ENCODE measurements at places on chromosomes 1 and 21.

DNA sequence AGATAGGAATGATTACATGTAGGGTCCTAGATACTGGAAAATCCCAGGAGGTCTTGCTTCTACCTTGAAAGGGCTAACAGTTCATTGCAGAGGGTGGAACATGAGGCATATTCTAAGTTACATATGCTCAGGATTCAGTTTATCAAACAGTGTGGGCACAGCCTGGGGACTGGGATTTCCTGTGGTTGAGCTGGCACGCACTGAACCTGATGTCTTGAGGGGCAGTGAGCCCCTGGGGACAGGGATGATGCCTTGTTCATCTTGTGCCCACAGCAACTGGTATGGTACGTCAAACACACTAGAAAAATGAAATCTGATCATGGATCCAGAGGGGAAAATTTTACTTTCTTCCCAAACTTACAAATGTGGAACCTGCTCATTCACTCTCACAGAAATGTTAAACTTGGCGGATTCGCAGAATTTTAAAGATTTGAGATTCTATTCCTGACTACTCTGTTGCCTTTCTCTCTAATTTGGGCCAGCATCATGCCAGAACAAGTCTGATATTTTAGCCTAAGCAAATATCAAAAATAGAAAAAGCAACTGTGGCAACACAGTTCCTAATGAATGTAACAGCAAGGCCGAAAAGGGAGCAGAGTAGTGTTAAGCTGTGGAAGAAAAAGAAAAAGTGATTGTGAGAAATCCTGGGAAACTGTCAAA is 68.2 kb upstream of the COL24A1 start:
- DNase-seq = no peak

DNA sequence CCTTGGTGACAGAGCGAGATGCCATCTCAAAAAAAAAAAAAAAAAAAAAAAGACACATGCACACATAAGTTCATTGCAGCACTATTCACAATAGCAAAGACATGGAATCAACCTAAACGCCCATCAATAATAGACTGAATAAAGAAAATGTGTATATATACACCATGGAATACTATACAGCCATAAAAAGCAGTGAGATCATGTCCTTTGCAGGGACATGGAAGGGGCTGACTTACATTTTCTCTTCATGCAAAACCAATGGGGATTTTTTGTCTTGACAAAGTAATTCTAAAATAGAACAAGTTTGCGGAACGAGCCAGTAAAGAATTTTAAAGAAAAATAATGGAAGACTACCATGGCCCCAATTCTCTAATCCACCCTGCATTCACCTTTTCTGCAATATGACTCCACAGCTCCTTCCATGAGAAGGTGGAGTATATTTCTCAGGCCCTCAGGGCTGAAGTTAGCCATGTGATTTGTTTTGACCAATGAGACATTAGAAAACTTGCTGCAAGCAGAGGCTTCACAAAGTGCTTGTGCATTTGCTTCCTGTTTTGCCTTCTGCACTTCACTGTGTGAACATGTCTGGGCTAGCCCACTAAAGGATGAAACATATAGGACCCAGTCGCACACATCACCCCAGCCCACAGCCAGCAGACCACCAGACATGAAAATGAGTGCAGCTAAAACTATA is 78.8 kb upstream of the NR5A2 start:
- DNase-seq = peak; percentile 56

GRCh38 chr1:13733711-13734110 is 33.7 kb downstream of the PRDM2 start:
- DNase-seq = no peak

GRCh38 chr1:115060501-115060900 is 28.8 kb downstream of the TSPAN2 start:
- no peak for DNase-seq

DNA sequence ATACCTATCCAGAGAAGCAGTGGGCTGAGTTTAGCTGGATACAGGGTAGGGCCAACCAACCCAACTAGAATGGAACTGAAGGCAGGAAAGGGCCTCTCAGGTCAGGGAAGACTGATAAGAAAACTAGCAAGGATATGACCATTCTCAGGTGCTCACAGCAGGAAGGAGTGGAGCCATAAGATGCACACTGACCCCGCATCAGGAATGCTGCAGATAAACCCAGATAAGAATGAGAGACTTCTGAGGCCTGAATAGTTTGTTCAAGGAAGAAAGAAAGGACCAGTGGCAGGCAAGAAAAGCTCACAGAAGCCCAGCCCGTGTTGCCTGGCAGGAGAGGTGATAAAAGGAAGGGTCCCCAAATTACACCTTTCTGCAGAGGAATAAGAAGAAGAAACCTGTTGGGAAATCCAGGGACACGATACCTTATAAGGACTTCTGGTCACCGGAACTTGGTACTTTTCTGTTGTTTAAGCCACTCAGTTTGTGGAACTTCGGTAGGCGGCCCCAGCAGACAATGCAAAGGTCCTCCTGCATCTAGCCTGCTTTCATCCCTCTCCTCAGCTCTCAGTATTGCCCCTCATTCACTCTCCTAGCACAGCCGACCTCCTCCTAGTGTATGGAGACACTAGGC is 58.9 kb downstream of the ATP1A1 start:
- DNase-seq = no peak

GRCh38 chr1:218658899-218659298 is 313.8 kb downstream of the TGFB2 start:
- DNase-seq = no peak

DNA sequence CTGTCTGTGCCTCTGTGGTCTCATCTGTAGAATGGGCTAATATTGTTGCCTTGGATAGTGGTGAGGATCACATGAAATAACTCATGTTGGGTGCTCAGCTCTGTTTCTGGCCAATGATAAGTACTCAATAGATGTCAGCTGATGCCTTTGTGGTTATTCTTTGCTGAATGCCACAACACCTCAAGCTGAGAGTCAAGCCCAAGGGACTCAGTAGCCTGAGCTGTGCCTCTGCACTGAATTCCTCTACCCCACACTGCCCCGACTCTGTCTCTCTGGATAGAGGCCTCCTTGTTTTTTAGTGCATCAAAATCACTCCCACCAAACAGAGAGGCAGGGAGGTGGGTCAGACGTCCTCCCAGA is 196.1 kb upstream of the VAMP3 start:
- DNase-seq = no peak

DNA sequence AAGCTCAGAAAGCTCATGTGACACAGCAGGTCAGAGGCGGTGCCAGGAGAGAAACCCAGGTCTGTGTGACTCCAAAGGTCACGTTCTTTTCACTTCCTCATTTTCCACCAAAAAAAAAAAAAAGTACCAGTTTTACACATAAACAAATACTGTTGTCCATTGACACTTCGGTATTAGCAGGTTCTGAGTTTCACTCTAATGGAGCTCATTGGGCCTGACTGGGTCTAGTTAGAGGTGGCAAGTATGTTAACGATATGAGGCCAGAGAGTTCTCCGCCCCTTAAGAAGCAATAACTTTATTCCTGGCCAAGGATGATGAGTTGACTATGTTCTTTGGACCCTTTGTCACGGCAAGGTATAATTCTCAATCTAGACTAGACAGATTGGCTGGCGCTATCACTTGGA is 30.0 kb upstream of the SDE2 start:
- no peak for DNase-seq

GRCh38 chr1:39757501-39757900 is 13.6 kb downstream of the OXCT2 start:
- no peak for DNase-seq

DNA sequence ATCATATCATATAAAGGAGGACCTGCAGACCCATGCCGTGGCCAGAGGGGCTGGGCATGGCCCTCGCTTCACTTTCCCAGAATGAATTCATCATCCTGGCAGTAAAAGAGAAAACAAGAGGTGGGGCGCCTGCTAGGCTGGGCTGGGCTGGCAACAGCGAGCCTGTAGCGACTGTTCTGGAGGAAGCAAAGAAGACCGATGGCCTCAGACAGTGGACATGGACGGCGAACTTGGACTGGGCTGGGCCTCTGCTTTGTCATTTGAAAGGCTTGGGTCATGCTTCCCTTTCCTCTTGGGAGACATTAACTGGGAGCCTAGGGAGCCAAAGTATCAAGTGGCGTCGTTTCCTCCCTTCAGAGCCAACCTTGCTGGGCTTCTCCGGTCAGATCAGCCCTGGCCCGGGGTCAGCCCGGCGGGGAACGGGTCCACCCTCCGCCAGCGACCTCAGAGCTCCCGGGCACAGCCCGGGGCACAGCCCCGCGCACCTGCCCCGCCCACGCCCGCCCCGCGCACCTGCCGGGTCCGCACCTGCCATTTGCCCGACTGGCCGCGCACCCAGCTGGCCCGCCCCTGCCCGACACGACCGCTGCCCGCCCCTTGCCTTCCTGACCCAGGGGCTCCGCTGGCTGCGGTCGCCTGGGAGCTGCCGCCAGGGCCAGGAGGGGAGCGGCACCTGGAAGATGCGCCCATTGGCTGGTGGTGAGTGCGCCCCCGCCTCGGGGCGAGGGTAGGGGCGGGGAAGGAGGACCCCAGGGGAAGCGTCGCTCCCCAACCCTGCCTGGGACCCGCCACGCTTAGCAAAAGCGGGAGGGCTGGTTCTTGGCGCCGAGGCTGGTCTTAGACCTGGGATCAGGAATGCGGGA is at the start of gene FAM3B:
TSS of gene FAM3B (plus strand) at position 602 of the 863 bp plus-strand sequence. CDS start at position 681, 79 bp downstream.
- DNase-seq = peak; percentile 90

DNA sequence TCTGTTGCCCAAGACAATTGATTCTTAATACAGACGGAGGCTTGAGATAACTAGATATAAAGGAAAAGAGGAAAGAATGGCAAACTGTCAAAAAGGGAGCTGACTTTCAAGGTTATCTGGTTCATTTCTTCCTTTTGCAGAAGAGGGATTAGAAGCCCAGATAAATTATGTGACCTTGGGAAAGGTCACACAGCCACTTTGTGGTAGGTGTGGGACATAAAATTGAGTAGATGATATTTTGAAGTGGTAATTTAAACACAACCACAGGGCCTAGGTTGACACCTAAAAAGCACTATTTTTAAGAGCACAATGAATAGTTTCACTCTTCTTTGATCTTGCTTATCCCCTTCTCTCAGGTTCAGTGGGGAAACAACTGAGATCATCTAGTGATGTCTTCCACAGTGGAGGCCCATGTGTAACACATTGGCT is 16.9 kb upstream of the KIAA0040 start:
- DNase-seq = no peak

DNA sequence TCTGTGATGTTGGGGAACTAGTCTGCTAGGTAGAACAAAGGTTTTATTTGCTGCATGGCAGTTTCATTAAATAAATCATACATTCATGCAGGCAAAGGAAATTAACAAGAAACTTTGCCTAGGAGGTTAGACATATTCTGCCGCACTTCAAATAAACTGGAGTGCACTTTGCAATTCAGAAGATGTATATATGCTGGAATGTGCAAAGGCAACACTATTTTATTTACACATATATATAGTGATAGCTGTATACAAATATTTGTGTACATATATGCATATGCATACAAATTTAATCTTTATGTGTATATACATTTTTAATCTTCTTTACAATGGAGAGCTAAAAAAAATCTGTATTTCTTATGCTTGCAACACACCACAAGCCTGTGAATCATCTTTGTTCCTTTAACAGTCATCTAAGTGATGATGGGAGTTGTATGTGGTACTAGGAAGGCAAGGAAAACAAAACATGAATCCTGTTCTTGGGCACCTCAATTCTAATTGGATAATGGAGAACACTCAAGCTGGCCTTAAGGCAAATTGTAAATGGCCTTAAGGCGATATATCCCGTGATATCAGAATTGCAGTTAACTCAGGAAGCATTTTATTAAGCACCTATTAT is 605.8 kb upstream of the CAMK1G start:
- no peak for DNase-seq

GRCh38 chr1:212718499-212718898 is 18.9 kb upstream of the BATF3 start:
- DNase-seq = no peak

- no peak for DNase-seq
These were observed 402.4 kb downstream of the USH2A start for GRCh38 chr1:216020743-216021345.

DNA sequence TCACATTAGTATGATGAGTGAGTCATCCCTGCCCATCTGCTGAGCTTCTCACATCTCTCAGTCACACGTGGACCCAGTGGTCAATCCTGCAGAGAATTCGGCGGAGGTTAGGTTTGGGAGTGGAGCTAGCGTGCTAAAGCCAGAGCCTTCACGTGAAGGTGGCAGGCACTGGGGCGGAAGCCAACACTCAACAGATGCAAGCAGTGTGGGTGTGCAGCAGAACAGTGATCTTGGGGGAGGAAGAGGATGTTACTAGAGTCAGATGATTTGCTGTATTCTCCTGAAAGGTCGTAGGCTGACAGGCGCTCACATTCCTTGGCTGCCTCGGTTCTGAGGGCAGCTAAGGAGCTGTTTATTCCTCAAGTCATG is 6.7 kb downstream of the C1orf115 start:
- no peak for DNase-seq

DNA sequence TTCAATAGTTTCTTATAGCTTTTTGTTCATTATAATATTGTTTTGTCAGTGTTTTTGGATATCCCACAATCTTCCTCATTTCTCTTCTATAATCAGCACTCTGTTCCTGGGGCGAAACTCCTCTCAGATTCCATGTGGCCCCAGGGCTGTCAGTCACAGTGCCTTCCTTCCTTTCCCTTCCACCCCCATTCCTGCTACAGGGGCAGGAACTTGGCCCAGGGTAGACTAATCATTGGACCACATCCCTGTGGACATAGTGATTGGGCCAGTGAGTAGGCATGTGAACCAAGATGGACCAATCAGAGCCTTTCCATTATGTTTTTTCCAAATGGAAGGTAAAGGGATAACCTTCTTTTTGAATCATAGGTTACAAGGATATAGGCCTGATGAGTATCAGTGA is 78.3 kb downstream of the PGM1 start:
- DNase-seq = no peak

- DNase-seq = no peak
These were observed 40.9 kb downstream of the AGPAT3 start for GRCh38 chr21:43905726-43906455.

DNA sequence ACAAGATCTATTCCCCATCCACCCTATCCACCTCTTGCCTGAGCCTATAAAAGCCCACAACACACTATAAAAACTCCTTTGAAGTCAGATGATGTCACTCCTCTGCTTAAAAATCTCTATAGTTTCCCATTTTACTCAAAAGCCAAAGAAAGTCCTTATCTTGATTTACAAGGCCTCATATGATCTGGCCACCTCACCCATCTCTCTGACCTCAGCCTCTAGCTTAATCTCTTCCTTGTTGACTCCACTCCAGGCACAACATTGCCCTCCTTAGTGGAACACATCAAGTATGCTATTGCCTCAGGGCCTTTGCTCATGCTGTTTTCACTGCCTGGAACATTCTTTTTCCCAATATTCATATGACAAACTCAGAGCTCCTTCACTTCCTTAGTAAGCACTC is 33.3 kb downstream of the ZNF281 start:
- no peak for DNase-seq

DNA sequence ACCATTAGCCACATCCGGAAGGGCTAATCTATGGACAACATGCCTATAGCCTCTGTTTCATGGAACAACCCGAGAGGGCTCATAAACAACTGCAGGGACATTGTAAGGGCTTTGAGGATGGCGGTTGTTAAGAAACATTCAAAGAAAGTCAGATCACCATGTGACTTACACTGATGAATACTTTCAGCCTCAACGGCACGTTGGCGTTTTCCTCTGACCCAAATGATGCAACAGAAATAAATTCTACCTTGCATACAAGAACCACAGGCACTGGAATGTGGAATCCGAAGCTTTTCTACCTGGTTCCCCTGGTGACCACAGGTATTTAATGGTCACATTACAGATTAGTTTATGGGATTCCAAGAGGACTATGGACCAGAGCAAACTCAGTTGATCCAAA is 107.0 kb downstream of the CLIC6 start:
- DNase-seq = no peak

Measured in NCI-H1417 (cell line).